Stimulated activated CD8-positive, alpha-beta memory T cell treated with anti-CD3 and anti-CD28 coated beads, Interleukin-12 subunit alpha, Interleukin-12 subunit beta, amount 100 ng/mL, for 1 hour (primary cell): ENCODE measurements at places on chromosomes 12 and 14.

DNA sequence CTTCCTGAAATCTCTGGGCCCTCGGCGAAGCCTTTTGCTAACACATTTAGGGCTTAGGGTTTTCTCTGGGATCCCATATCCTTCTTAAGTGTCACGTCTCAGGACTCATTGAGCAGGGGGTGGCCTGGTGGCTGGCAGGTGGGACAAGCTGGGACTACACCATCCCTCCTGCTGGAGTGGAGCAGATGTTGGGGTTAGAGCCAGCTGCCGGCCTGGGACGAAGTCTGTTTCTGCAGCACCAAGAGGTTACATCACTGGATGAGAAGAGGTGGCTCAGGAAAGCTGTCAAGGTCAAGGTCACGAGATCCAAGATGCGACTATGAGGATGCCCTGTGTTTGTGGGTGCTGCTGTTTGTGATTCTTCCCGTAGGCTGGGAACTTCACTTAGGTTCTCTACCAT is 16.3 kb downstream of the SMCO2 start:
- no peak for DNase-seq

GRCh38 chr14:92497391-92497790 is 16.2 kb upstream of the RIN3 start:
- DNase-seq: no peak

DNA sequence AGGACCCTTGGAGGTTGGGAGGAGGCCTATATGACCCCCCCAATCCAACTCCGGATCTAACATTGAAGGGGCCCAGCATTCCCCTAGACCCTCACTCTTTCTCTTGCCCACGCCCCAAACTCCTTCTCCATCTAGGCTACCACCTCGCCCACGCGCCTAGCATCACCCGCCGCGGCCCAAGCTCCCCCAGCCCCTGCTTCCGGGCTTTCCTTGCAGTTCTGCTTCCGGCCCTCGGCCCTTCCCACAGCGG is 445 bp downstream of the CERS5 start:
- DNase-seq: no peak

- no peak for DNase-seq
These were observed 485.9 kb downstream of the APAF1 start for GRCh38 chr12:99130808-99131553.

GRCh38 chr14:71720978-71721624 is 211.1 kb upstream of the RGS6 start:
- DNase-seq: no peak

DNA sequence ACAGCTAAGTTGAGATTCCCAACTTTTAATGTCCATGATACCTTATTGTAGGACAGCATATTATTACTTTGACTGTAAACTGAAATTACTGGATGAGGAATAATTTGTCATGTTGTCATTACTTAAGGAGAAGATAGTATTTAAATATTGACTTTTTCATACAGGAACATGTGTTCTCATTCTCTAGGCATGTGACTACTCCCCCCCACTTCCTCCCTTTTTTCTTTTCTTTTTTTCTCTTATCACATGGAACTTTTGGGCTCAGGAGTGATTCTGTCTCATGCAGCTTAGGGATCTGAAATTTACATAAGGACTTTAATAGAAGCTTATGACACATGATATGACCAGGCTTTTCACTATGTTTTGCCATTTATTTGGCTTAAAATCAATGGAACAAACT is 127.7 kb upstream of the SLCO1C1 start:
- DNase-seq: no peak

- no peak for DNase-seq
These were observed 557.2 kb upstream of the STXBP6 start for GRCh38 chr14:25607192-25607591.
